GM04504 (cell line): ENCODE measurements at places on chromosomes 3 and 15.

- DNase-seq: no peak
Observed at GRCh38 chr3:165254812-165255211, 58.6 kb upstream of the SLITRK3 start.

- DNase-seq: peak; percentile 82
Observed at GRCh38 chr15:88989578-88989977, 76.4 kb upstream of the MFGE8 start.

DNA sequence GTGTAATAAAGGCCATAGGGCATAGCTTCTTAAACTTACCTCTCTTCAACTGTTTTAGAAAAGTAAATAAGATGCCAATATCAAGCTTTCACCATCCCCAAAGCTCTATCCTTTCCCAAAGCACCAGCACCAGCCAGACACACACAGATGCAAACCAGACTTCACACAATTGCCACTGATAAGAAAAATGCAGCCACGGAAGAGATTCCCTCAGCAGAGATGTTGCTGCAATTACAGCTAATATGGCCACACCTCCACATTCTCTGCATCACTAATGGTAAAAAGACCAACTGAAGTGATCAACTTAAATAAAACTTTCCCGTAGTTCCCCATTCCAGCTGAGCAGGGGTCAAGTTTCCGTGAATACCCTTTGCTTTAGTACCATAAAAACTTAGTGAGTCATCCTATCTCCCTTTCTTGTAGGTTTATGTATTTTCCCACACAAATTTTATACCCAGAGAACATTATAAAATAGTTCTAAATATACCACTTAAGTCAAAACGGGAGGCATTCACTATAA, 64.4 kb downstream of the SLC9A9 start:
- DNase-seq: no peak

DNA sequence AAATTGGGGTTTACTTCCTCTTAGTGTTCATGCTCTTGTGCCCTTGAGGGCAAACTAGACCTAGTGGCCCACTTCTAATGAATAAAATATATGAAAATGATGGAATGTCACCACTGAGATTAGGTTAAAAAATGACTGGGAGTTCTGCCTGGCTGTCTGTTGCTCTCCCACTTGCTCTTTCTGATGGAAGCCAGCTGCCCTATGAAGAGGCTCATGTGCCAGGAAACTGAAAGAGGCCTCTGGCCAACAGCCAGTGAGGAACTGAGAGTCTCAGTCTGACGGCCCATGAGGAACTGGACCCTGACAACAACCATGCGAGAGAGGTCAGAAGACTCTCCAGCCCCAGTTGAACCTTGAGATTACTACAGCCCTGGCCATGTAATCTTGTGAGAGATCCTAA, 107.1 kb upstream of the FHIT start:
- DNase-seq: no peak

GRCh38 chr15:61841466-61841865, 218.8 kb downstream of the VPS13C start:
- no peak for DNase-seq

GRCh38 chr15:74829486-74829885, 3.1 kb downstream of the CPLX3 start:
- DNase-seq: no peak

GRCh38 chr15:87597346-87598052, 659.0 kb downstream of the NTRK3 start:
- DNase-seq: no peak
